ENCODE measurements at places on chromosomes 1 and 21. TPM values are rescaled to one million over a fixed set of nuclear protein-coding genes. Genes with fewer than 3 reads are reported as not detected.

Gene TNFRSF18
- 13.0 TPM for polyA plus RNA-seq

Gene RGS7
- polyA plus RNA-seq, result 2.9 TPM

Gene PIK3R3
- polyA plus RNA-seq, result not detected

Gene SPRR2A
- not detected for polyA plus RNA-seq

Gene ATAD3C
- polyA plus RNA-seq, result not detected

Gene AJAP1
- polyA plus RNA-seq, result not detected

- H3K4me3 ChIP-seq, result no peak overlapping the region
- DNase-seq, result no peak
- H3K27ac ChIP-seq, result no peak overlapping the region
- peaks cover 17% of the 10 kb centered on the region for H3K36me3 ChIP-seq
- H3K4me1 ChIP-seq, result no peaks in the 10 kb centered on the region
- H3K27me3 ChIP-seq, result peaks cover 5% of the 10 kb centered on the region
These were observed 222.0 kb downstream of the OMA1 start for GRCh38 chr1:58324558-58324957.

DNA sequence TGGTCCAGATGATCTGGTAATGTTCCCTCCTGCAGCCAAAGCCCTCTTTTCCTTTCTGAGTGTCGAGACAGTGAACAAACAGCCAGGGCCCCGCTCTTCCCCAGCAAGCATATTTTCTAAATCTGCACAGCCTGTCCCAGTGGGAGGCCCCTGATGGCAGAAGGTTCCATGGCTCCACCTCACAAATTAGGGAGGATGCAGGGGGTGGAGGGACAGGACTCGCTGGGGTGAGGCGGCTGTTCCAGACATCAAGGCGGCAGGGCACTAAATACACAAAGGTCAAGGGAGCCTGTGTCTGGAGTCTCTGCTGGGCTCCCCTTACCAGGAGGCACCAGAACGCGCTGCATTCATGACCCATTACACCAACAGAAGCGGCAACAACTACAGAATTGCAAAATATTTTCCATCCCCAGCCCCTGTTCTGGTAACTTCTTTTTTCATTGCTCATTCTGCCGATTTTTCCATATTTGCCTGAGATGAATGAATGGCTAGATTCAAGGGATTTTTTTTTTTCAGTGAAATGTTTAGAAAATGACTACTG is 27.0 kb upstream of the PRELP start:
- peaks cover 23% of the 10 kb centered on the region for H3K27me3 ChIP-seq
- DNase-seq, result no peak
- H3K4me3 ChIP-seq, result no peak overlapping the region
- no peak overlapping the region for H3K27ac ChIP-seq
- H3K36me3 ChIP-seq, result no peaks in the 10 kb centered on the region

- H3K36me3 ChIP-seq, result no peaks in the 10 kb centered on the region
- H3K27me3 ChIP-seq, result no peaks in the 10 kb centered on the region
- no peaks in the 10 kb centered on the region for H3K4me1 ChIP-seq
- H3K27ac ChIP-seq, result no peak overlapping the region
- H3K4me3 ChIP-seq, result no peak overlapping the region
These were observed 37.9 kb upstream of the EDEM3 start for GRCh38 chr1:184792450-184792969.

GRCh38 chr1:3711381-3711779 is 40.9 kb upstream of the CCDC27 start:
- H3K4me1 ChIP-seq, result no peaks in the 10 kb centered on the region
- H3K27ac ChIP-seq, result no peak overlapping the region
- no peaks in the 10 kb centered on the region for H3K36me3 ChIP-seq
- peaks cover 12% of the 10 kb centered on the region for H3K27me3 ChIP-seq
- H3K4me3 ChIP-seq, result no peak overlapping the region
- DNase-seq, result no peak

GRCh38 chr1:164589961-164590507 is 31.1 kb downstream of the PBX1 start:
- H3K4me1 ChIP-seq, result no peaks in the 10 kb centered on the region
- H3K27ac ChIP-seq, result no peak overlapping the region
- no peak for DNase-seq
- H3K27me3 ChIP-seq, result peaks cover 29% of the 10 kb centered on the region

GRCh38 chr1:214403431-214403830 is 122.5 kb downstream of the SMYD2 start:
- no peak overlapping the region for H3K27ac ChIP-seq
- no peaks in the 10 kb centered on the region for H3K4me1 ChIP-seq
- no peaks in the 10 kb centered on the region for H3K36me3 ChIP-seq
- no peak overlapping the region for H3K4me3 ChIP-seq

DNA sequence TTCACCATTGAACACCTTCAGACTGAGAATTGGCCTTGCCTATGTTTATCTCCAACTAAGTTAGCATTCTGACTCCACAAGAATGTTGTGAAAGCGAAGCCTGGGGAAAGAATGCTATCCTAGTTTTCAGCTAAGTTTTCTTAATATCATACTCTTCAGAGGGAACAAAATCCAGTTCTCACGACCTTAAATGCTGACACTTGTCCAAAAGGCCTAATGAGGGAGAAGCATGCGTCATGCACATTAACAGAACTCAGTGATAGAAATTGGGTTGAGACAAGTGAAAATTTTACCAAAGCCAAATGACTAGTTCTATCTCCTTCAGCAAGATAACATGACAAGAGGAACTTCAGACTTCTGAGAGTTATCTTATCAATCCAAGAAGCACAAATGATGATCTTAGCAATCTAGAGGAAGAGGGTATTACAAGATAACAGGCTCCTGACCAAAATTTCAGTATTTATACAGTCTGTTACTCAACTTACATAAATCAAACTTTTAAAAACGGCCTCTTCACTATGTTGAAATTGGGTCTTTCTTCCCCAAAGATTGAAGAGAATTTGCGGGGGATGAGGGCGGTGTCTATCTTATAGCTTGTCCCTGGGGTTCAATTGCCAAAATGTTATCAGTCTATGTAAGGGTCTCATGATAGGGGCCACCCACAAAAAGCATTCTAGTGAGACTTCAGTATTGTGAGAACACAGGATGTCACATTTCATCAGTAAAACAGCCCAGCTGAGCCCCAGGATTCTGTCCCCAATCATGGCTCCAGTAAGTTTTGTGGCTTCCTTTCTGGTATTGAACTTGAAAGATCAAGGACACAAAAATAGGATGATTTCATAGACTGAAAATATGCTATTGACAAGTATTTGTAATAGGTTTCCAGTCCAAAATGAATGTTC is 26.5 kb upstream of the SLC45A3 start:
- H3K27me3 ChIP-seq, result no peaks in the 10 kb centered on the region
- no peak for DNase-seq
- no peak overlapping the region for H3K4me3 ChIP-seq
- H3K27ac ChIP-seq, result peak overlapping the region; percentile 24
- H3K4me1 ChIP-seq, result peaks cover 34% of the 10 kb centered on the region
- H3K36me3 ChIP-seq, result no peaks in the 10 kb centered on the region

DNA sequence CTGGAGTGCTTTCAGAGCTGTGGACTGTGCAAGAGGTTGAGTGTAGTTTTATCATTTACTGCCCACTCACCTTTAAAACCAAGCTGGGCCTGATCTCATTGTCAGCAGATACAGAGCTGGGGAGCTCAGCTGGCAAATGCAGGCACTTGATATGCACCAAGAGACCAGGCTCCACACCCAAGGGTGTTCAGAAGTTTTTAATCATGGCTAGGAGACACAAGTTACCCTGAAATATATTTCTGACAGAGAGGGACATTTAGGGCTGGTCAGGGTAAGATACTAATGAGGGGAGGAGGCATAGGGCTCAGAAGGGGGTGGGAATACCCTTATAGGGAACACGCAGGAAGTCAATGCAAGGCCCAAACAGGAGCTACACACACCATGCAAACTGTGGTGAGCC is 153.7 kb downstream of the ELAVL4 start:
- H3K36me3 ChIP-seq, result no peaks in the 10 kb centered on the region
- DNase-seq, result no peak
- no peaks in the 10 kb centered on the region for H3K4me1 ChIP-seq
- peaks cover 25% of the 10 kb centered on the region for H3K27me3 ChIP-seq
- H3K4me3 ChIP-seq, result no peak overlapping the region
- no peak overlapping the region for H3K27ac ChIP-seq

DNA sequence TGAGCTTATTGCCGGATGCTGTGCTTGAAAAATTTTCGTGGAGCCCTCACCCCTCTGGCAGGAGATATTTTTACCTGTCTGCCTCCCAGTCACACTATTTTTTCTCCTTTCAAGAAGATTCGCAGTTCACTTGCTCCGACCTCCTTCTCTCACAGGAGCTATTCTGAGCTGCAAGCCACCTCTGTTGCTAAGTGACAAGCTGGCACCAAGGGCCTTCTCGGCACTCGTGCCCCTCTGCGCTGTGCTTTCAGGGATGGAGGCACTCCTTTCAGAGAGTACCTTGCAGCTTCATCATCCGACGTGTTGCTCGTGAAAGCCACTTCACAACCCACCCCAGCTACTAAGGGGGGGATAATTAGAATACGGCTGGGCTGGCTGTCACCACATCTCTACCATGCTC is 11.6 kb downstream of the SLC6A17 start:
- no peaks in the 10 kb centered on the region for H3K4me1 ChIP-seq
- no peak overlapping the region for H3K27ac ChIP-seq
- H3K36me3 ChIP-seq, result peaks cover 18% of the 10 kb centered on the region
- peaks cover 31% of the 10 kb centered on the region for H3K27me3 ChIP-seq
- H3K4me3 ChIP-seq, result no peak overlapping the region

DNA sequence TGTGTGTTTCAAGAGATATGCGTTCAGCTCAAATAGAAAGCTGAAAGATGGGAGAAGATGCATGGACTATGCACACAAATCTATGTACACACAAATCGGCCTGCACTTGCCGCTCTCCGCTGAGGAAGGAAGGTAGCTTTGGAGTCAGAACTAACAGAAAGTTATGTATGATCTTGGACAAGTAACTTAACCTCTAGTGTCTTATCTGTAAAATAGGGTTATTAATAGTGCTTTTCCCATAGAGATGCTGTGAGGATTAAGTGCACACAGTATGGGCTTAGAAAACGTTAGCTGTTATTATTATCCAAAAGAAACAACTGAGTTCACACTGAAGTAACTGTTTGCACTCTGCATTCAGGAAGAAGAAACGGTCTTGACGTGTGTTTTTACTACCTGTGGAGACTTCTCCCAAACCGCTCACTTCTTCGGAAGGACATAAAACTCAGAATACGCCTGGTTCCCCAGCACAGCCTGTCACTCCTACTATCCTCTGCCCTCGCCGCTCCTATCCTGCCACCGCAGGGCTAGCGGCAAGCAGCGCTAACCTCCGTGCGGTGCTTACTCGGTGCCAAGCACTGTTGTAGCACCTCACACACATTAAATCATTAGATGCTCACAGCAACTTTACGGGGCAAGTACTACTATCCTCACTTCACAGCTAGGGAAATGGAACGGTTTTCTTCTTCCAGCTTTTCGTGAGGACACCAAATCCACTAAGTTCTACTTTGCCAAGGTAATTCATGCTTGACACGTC is 1.3 kb downstream of the TGFBR3 start:
- peaks cover 7% of the 10 kb centered on the region for H3K36me3 ChIP-seq
- peak overlapping the region; percentile 67 for H3K4me3 ChIP-seq
- no peak for DNase-seq
- H3K27me3 ChIP-seq, result peaks cover 55% of the 10 kb centered on the region

DNA sequence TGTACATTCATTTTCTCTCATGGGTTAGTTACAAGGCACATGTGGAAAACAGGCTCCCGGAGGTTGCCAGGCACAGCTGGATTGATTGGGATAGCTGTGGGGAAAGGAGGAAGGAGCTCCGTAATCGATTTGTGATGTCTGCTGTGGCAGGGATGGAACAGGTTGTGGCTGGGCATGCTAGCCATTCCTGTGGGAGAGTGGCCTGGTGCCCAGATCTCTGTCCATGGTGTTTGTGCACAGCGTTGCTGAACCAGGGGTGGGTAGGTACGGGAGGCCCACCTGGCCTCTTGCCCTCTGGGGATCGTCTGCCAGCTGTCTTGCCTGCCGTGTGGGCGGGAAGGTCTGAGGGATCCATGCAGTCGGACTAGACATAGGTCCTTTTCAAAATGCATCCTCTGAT is 302.8 kb upstream of the VAMP3 start:
- H3K36me3 ChIP-seq, result no peaks in the 10 kb centered on the region
- peaks cover 4% of the 10 kb centered on the region for H3K27me3 ChIP-seq
- no peaks in the 10 kb centered on the region for H3K4me1 ChIP-seq

DNA sequence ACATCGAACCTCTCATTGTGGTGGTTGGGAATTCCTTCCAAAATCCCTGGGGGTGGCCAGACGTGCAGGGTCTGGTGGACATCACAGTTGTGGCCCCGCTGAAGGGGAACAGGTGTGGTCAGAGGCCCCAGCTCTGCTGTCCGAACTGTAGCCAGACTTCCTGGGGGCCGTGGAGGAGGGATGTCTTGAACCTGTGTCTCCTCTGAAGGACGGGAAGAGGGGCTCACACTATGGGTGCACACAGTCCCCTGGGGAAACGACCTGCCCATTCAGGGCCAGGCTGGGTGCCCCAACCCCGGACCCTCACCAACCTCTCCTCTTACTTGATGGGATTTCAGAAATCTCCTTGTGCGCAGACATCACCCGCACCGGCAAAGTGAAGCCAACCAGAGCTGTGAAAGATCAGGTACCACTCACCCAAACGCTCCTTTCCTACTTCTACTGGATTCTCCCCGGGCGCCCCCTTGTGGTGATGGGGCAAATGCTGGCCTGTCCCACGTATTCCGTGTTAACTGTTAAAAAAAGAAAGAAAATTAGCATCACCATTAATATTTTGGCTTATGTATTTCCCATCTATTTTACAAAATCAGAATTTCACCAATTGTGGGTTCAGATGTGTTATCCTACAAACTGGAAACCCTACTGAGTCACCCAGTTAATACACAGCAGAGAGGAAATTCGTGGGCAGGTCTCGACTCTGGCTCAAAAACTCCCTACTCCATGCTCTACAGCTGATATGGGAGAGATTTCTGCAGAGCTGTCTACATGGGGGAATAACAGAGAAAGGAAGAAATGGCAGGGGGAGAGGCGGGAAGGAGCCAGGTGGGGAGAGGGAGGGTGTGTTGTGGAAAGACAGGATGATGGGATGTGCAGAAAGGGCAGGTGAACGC is 28.1 kb downstream of the PADI4 start:
- H3K27me3 ChIP-seq, result peaks cover 10% of the 10 kb centered on the region
- no peak overlapping the region for H3K4me3 ChIP-seq
- no peaks in the 10 kb centered on the region for H3K4me1 ChIP-seq
- DNase-seq, result peak; percentile 9

GRCh38 chr1:236332092-236332758 is 50.5 kb upstream of the ERO1B start:
- H3K4me1 ChIP-seq, result no peaks in the 10 kb centered on the region
- no peaks in the 10 kb centered on the region for H3K27me3 ChIP-seq
- no peak overlapping the region for H3K27ac ChIP-seq
- H3K4me3 ChIP-seq, result no peak overlapping the region
- DNase-seq, result no peak

- H3K4me3 ChIP-seq, result no peak overlapping the region
- peaks cover under 1% of the 10 kb centered on the region for H3K27me3 ChIP-seq
- DNase-seq, result no peak
- H3K27ac ChIP-seq, result no peak overlapping the region
- H3K4me1 ChIP-seq, result peaks cover 5% of the 10 kb centered on the region
These were observed 108.7 kb upstream of the ACTRT2 start for GRCh38 chr1:2912424-2913061.

All from naive B cell (primary cell).